ENCODE measurements at places on chromosomes 13 and 19. TPM values are rescaled to one million over a fixed set of nuclear protein-coding genes. Genes with fewer than 3 reads are reported as not detected.

DNA sequence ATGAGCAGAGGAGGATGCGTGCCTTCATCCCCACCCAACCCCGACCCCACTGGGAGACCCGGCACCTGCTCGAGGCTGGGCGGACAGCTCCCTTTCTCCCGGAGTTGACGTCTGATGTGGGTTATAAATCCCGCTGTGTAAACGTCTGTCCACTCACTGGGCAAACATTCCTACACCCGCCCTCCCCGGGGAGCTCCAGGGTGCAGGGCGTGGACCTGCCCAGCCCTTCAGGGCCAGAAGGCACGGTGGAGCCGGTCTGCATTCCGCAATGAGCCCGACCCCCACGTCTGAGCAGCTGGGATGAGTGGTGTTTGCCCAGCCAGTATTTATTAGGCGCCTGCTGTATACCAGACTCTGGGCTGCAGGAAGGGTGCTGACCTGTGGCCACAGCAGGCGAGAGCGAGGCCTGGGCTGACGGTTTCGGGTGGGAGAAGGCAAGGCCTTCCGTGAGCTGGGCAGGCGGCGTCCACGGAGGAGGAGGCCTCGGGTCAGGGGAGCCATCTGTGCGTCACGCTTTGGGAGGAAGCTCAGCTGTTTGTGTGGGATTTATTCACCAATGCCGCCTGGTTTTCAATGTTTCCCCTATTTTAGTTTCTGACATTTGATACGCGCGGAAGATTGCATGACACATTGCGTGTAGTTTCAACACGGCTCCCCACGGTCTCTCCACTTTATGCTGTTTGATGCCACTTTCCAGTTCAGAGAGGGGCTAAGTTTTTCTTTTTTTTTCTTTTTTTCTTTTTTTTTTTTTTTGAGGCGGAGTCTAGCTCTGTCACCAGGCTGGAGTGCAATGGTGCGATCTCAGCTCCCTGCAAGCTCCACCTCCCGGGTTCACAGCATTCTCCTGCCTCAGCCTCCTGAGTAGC, 2.0 kb downstream of the MISP start:
- H3K4me1 ChIP-seq, result peaks cover 8% of the 10 kb centered on the region
- no peak for DNase-seq
- no peaks in the 10 kb centered on the region for H3K36me3 ChIP-seq
- no peak overlapping the region for H3K27ac ChIP-seq
- no peak overlapping the region for H3K4me3 ChIP-seq

DNA sequence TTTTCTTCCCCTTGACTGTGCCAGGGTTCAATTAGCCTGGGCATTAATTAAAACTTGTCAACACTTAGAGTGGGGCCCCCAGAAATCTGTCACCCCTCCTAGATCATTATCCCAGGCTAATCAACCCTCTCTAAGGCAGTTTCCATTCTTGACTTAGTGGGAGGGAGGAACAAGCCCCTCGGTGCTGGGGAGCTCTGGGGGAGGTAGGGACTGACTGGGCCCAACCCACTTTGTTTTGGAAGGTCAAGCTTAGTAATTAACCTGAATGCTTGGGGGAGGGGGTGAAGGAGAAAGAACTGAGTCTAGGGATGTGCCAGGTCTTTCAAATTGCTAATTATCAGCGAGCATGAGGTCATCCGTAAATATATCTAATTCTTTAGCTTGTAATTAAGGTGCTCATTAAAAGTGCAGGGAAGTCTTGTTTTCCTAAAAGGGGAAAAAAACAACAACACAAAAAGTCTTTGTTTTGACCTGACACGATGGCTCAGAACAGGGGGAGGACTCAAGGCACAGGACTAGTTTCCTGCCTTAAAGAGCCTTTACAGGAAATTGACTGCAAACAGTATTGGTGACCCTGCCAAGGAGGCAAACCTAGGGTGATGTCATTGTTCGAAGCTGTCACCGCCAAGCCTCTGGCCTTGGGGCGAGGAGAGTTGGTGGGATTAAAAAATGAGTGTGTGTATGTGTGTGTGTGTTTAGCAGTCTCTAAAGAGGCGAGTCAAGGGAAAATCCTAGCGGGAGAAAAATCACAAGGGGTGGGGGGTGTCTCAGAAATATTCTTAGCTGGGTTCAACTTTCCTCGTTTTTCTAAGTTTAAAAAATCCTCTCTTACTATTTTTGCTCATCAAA, 19.4 kb downstream of the ACTN4 start:
- no peak for DNase-seq
- peaks cover 32% of the 10 kb centered on the region for H3K36me3 ChIP-seq
- peak overlapping the region; percentile 99 for H3K27ac ChIP-seq

DNA sequence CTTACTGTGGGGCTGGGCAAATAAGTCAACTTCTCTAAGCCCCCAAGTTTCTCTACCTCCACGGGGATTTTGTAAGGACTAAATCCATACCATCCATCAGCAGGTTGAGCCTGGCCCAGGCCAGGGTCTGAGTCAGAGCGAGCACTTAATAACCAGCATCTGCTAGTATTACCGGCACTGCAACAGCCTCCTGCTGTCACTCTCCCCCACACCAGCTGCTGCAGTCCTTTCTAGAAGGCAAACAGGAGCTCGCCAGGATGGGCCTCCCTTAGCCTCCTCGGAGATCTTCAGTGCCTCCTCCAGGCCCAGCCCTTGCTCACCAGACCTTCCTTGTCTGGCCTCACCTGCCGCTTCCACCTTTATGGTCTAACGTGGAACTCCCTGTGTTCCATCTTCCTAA, 3.2 kb downstream of the NAPA start:
- H3K36me3 ChIP-seq, result no peaks in the 10 kb centered on the region
- DNase-seq, result no peak
- peaks cover 70% of the 10 kb centered on the region for H3K4me1 ChIP-seq
- H3K27me3 ChIP-seq, result no peaks in the 10 kb centered on the region
- H3K4me3 ChIP-seq, result peak overlapping the region; percentile 94

The PLEKHF1 gene
- total RNA-seq, result 4.3 TPM

GRCh38 chr19:48203222-48203793, 32.8 kb downstream of the ZSWIM9 start:
- no peaks in the 10 kb centered on the region for H3K4me1 ChIP-seq
- H3K27me3 ChIP-seq, result no peaks in the 10 kb centered on the region
- H3K36me3 ChIP-seq, result no peaks in the 10 kb centered on the region
- no peak for DNase-seq
- peak overlapping the region; percentile 75 for H3K27ac ChIP-seq

DNA sequence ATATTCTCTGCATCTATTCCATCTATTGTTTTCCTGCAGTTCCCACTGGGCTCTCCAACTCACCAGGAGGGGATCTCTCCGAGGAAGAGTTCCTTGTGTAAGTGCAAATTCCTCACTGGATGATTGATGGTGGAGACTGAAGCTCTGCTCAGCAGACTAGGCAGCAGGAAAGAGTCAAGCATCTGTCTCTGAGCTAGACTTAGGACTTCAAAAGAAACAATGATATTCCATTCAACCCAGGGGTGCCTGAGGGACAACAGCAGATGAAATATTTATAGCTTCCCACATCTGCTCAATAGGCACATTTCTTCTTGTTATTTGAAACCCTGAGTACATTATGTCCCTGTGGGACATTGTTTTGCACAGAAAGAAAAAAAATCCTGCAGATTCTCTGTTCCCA, at the start of the genes OR7A5 and OR7C1:
Gene OR7A5 (minus strand): TSS at position 175 of the 400 bp plus-strand sequence. CDS start 6,944 bp downstream, outside the sequence.
Gene OR7C1 (minus strand): TSS at position 175 of the 400 bp plus-strand sequence. CDS start 35,049 bp downstream, outside the sequence.
- no peak for DNase-seq
- H3K4me1 ChIP-seq, result no peaks in the 10 kb centered on the region
- no peaks in the 10 kb centered on the region for H3K36me3 ChIP-seq
- H3K4me3 ChIP-seq, result no peak within 1 kb of the TSS
- peak within 1 kb of the TSS; percentile 40 for H3K27ac ChIP-seq

- H3K36me3 ChIP-seq, result no peaks in the 10 kb centered on the region
- no peaks in the 10 kb centered on the region for H3K4me1 ChIP-seq
- no peak for DNase-seq
- H3K4me3 ChIP-seq, result peak overlapping the region; percentile 53
- no peak overlapping the region for H3K27ac ChIP-seq
These were observed 54.7 kb downstream of the ZNF787 start for GRCh38 chr19:56066152-56067023.

The TEKTIP1 gene
- not detected for total RNA-seq

GRCh38 chr19:9115307-9115813, at the start of gene OR7G1:
Gene OR7G1, minus strand, starts transcription at chr19:9115763. Its CDS starts 0 bp downstream, at chr19:9115763.
- no peaks in the 10 kb centered on the region for H3K27me3 ChIP-seq
- no peaks in the 10 kb centered on the region for H3K36me3 ChIP-seq
- H3K27ac ChIP-seq, result no peak within 1 kb of the TSS
- no peak within 1 kb of the TSS for H3K4me3 ChIP-seq
- H3K4me1 ChIP-seq, result no peaks in the 10 kb centered on the region

- H3K4me1 ChIP-seq, result no peaks in the 10 kb centered on the region
- no peak overlapping the region for H3K27ac ChIP-seq
- no peak for DNase-seq
- no peak overlapping the region for H3K4me3 ChIP-seq
- no peaks in the 10 kb centered on the region for H3K27me3 ChIP-seq
These were observed 7.2 kb downstream of the RAB20 start for GRCh38 chr13:110554227-110554836.

GRCh38 chr13:43126420-43126819, 103.0 kb downstream of the DNAJC15 start:
- no peak for DNase-seq
- H3K4me1 ChIP-seq, result no peaks in the 10 kb centered on the region
- no peak overlapping the region for H3K4me3 ChIP-seq
- no peaks in the 10 kb centered on the region for H3K27me3 ChIP-seq
- H3K36me3 ChIP-seq, result no peaks in the 10 kb centered on the region
- H3K27ac ChIP-seq, result no peak overlapping the region

- H3K36me3 ChIP-seq, result no peaks in the 10 kb centered on the region
- no peaks in the 10 kb centered on the region for H3K4me1 ChIP-seq
- no peak for DNase-seq
These were observed 105.5 kb downstream of the GGACT start for GRCh38 chr13:100483139-100483538.

DNA sequence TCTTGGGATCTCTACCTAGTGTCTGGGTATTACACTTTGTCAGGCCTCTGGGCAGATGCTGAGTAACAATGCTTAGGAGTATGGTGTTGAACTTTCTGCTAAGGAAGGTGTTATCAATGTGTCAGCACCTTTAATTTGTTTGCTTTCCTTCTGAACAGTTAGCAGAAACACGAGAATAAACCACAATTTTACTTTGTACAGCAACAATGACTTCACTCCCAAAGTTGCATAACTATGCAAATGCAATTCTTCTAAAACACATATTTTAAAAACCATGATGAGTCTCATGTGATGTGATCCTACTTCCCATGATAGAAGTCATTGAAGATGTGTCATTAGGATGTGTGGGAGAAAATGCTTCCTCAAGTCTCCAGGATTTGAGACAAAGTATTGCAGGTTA, 155.0 kb downstream of the POSTN start:
- no peak for DNase-seq
- H3K36me3 ChIP-seq, result no peaks in the 10 kb centered on the region
- H3K4me3 ChIP-seq, result no peak overlapping the region
- H3K4me1 ChIP-seq, result no peaks in the 10 kb centered on the region
- H3K27ac ChIP-seq, result no peak overlapping the region
- H3K27me3 ChIP-seq, result no peaks in the 10 kb centered on the region

DNA sequence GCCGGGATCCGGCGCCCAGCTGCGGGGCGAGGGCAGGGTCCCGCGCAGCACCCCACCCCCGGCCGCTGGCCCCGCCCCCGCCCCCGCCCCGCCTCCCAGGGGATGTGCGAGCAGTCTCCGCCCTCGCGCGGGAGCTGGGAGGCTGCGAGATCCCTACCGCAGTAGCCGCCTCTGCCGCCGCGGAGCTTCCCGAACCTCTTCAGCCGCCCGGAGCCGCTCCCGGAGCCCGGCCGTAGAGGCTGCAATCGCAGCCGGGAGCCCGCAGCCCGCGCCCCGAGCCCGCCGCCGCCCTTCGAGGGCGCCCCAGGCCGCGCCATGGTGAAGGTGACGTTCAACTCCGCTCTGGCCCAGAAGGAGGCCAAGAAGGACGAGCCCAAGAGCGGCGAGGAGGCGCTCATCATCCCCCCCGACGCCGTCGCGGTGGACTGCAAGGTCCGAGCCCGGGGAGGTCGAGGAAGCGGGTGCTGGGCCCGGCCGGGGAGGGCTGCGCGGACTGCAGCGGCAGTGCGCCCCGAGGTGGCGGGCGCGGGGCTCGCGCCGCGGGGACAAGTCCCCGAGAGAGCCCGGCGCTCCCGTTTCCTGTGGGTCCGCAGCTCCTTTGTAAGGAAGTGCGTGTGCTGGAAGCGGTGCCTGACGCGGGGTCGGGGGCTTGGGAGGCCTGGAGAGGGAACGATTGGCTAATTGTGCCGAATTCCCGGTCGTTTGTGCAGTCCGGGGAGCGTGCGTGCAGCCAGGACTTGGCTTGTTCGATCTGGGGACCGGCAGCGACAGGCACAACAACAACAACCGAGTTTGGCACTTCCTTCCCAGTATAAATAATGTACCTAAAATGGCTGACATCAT, at the start of gene ITM2B:
Gene ITM2B (plus strand): TSS at position 161 of the 843 bp plus-strand sequence. CDS start 155 bp downstream, at position 316.
- DNase-seq, result peak; percentile 15
- peak within 1 kb of the TSS; percentile 99 for H3K27ac ChIP-seq

GRCh38 chr19:38687837-38688378, 40.5 kb downstream of the ACTN4 start:
- no peak overlapping the region for H3K4me3 ChIP-seq
- H3K27ac ChIP-seq, result peak overlapping the region; percentile 78
- no peaks in the 10 kb centered on the region for H3K27me3 ChIP-seq
- no peak for DNase-seq
- peaks cover 25% of the 10 kb centered on the region for H3K36me3 ChIP-seq
- peaks cover 57% of the 10 kb centered on the region for H3K4me1 ChIP-seq

DNA sequence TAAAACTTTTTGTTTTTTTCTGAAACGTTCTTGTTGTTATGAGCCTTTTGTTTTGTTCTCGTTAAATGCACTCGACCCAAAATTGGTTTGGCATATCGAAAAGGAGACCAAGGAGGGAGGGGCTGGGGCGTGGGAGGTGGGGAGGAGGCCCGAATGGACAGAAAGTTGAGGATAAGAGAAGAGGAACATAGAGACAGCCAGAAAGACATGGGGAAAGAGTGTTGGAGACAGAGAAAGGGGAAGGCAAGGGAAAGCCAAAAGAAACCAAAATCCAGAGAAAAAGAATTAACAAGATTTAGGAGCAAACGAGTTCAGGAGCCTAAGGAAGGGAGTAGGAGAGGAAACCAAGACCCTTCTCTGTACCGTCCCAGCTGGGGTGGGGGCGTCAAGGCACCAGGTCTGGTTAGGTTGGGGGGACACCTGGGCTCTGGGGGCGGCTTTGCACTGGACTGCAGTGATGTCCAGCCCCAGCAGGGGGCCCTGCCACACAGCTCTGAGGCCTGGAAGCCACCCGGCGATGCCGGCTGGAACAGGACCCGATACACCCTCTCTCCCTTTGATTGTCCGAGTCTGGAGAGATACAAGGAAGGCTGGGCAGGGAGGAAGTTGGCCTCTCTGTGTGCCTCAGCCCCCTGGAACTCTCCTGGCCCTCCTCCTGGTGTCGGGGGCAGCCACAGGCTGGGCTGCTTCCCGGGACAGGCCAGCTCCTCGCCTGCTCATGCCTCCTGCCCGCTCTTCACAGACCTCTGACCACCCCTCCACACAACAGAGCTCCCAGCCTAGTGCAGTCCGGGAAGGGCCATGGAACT, 11.6 kb upstream of the ASF1B start:
- H3K27me3 ChIP-seq, result no peaks in the 10 kb centered on the region
- peaks cover 34% of the 10 kb centered on the region for H3K4me1 ChIP-seq
- peaks cover 22% of the 10 kb centered on the region for H3K36me3 ChIP-seq
- no peak overlapping the region for H3K4me3 ChIP-seq
- DNase-seq, result no peak

The GIPC3 gene
- total RNA-seq, result 0.23 TPM

The ACER1 gene
- 0.53 TPM for total RNA-seq

The HIPK4 gene
- not detected for total RNA-seq

All from esophagus squamous epithelium (tissue), 5 donors.